Effector memory CD4-positive, alpha-beta T cell (primary cell): ENCODE measurements at places on chromosomes 3 and 15.

DNA sequence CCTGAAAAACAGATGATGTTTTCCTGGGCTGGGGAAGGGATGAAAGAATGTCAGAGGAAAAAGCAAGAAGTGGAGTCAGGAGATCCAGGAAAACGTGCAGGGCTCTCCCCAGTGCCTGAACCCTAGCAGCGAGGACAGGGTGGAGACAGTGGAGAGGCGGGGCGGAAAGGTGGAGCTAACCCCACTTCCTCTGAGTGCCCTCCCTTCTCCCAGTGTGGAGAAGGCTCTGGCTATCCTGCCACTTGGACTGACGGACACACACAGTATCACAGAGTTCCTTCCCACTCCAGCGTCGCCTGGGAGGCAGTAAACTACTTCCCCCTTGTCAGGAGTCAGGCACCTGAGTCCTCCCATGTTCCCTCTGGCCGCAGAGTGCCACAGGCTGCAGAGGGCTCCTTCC lies 125.3 kb upstream of the CHRNA7 start:
- no peak for DNase-seq

GRCh38 chr15:74368121-74368520 lies 675 bp upstream of the CYP11A1 start:
- no peak for DNase-seq

DNA sequence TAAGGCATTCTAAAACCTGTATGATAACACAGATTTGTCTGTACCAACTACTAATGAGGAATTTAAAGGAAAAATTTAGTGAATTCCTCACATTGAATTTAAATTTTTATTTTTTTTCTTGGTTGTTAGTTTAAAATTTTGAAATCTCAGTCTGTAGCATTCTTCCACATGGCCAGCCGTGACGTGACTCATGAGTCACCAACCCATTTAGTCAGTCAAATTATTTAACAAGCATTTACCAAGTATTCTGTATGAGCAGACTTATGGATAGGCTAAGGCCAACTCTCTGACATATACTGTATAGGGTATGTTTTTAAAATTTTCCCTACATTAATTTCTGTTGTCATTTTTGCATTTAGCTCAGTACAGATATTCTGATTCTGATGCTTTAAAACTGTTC lies 112.9 kb downstream of the CNTN4 start:
- no peak for DNase-seq

DNA sequence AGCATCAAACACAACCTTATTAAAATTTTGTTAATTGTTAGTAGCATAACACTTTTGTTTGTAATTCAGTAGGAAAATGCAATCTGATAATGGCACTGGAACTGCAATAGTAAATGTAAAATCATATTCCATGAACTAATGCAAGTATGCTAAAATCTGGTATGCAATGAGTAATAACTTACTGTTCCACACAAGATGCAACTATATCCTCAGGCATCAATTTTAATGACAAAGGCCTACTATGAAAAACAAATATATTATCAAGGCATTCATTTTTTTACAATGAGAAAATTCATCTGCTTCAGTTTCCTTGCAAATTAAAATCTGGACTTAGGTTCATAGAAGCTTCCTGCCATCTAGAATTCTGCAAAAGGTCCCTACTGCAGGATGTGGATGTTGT lies 1.4 kb upstream of the NSMCE3 start:
- no peak for DNase-seq

- no peak for DNase-seq
These were observed 660 bp downstream of the ZNF106 start for GRCh38 chr15:42490291-42490670.

- no peak for DNase-seq
These were observed 133.0 kb upstream of the UMPS start for GRCh38 chr3:124597273-124597672.

- no peak for DNase-seq
These were observed 5.5 kb upstream of the NTRK3 start for GRCh38 chr15:88262064-88262463.

DNA sequence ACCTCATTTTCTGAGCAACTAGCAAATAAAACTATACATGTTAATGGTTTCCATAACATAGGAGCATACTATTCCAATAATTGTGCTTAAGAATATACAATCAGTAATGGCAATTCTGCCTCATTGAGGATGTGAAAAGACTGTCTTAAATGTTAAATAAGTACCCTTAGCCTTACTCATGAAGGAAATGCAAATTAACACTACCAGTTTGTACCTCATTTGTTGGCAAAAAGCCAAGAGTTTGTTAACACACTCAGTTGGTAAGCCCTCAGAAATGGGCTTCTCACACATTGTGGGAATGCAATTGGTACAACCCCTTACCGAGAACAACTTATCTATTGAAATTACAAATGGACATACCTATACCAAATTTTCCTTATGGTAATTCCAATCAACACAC lies 9.2 kb upstream of the STT3B start:
- DNase-seq: no peak

DNA sequence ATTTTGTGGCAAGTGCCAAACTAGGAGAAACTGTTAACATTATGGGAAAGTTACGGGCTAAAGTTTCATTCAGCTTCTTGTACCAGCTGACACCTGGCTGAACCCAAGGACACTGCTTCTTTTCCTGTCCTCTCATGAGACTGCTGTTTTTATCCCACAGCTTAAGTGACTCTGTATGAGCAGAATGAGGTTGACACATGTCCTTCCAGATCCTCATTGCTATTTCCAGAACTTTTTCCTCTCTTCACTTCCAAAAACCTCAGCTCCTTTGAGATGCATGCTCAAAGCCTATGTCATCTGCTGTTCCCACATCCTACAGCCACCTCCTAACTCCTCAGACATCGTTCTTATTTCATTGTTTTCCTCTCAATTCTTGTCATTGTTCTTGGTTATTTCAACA lies 183.6 kb downstream of the DCLK3 start:
- no peak for DNase-seq

DNA sequence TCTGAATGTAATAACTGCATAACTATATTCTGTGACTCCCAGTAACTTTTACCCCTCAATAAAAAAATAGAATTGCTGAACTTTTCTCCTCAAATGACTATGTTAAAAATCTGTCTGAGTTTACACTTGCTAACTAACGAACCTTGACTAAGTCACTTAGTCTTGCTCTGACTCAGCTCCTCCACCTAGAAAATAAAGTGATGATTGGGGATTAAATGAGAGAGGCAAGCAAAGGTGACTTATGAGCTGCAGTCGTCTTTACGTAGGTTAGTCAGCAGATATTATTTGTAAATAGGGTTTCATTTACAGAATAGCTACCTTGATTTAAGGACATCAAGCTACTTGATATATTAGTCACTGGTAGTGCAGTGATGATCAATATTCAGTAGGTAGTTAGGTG lies 476.9 kb downstream of the MECOM start:
- DNase-seq: no peak

DNA sequence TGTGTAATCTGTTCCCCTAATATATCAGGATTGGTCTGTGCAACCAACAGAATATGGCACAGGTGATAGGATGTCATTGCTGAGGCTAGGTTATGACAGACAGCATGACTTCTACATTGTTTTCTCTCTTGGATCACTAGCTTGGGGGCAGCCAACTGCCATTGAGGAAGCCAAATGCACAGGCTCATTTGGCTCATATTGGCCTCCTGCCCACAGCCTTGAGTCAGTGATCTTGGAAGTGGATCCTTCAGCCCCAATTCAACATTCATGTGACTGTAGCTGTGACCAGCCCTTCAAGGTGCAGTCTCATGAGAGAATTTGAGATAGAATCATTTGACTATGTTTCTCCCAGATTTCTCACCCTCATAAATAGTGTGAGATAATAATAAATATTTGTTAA lies 675.6 kb downstream of the GRM7 start:
- DNase-seq: no peak

- DNase-seq: no peak
These were observed 96.2 kb upstream of the NR2F2 start for GRCh38 chr15:96234109-96234892.

GRCh38 chr3:169695031-169695430 lies 31.5 kb upstream of the MECOM start:
- DNase-seq: no peak

GRCh38 chr3:163622384-163622783 lies 1455.9 kb downstream of the SI start:
- DNase-seq: no peak

DNA sequence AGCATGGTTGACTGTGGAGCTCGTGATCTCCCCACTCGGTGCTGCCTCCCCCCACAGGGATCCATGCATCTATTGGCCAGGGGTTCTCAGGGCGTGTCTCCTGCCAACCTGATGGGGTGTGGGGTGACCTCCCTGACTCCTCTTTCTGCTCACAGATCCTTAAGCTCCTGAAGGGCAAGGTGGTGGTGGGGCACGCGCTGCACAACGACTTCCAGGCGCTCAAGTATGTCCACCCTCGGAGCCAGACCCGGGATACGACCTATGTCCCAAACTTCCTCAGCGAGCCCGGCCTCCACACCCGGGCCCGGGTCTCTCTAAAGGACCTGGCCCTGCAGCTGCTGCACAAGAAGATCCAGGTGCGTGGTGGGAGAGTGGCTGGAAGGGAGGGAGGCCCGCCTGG lies 7.9 kb downstream of the AEN start:
- no peak for DNase-seq

GRCh38 chr3:156642750-156643728 lies 31.4 kb upstream of the TIPARP start:
- DNase-seq: no peak

DNA sequence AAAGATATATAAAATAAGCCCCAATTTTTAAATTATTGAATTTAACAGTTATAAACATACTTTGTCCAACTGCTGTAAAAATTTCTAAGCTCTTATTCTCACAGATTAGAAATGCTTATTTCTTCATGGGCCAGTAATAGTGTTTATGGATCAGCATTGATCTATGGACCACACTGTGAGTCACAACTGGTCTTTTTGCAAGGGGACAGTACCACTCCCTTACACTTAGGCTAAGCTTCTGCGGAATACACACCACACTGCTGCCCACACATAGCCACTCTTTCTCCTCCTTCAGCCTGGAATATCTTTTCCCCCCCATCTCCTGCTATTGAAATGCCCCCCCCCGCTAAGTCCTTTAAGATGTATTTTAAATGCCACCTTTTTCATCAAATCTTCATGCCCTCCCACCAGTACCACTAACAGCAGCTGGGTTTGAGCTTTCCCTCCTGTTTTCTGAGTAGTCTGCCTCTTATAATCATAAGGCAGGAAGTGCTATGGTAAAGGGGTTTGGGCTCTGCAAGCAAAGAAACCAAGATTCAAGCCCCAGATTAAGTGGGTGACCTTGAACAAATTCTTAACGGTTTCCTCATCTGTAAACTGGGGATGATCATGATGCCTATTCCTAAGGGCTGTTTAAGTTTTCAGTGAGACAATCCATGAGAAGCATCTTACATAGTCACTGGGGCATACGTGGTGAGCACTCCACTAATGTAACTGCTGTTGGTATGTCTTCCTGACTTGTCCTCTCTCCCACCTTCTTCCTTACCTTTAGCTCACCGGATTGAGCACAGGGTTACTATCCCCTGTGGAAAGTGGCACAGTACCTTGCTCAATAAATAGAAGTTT lies 69.2 kb downstream of the DCUN1D1 start:
- DNase-seq: no peak

DNA sequence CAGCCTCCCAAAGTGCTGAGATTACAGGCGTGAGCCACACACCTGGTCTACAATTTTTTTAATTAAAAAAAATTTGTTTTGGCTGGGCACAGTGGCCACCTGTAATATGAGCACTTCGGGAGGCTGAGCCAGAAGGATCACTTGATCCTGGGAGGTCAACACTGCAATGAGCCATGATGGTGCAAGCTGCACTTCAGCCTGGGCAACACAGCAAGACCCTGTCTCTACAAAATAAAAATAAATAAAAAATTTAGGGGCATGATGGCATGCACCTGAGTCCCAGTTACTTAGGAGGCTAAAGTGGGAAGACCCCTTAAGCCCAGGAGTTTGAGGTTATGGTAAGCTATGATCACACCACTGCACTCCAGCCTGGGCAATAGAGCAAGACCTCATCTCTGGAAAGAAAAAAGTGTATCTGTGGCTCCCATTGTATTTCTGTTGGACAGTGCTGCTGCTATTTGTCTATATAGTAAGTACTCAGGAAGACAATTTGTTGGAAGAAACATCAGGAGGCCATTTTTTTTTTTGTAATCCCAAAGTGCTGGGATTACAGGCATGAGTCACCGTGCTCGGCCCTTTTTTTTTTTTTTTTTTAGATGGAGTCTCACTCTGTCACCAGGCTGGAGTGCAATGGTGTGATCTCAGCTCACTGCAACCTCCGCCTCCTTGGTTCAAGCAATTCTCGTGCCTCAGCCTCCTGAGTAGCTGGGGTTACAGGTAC lies 27.5 kb upstream of the SH3BP5 start:
- no peak for DNase-seq

- no peak for DNase-seq
These were observed 32.6 kb downstream of the ADAMTS9 start for GRCh38 chr3:64655160-64655559.

- no peak for DNase-seq
These were observed 16.0 kb upstream of the KLF15 start for GRCh38 chr3:126373146-126373613.

- no peak for DNase-seq
These were observed 39.6 kb downstream of the SEMA6D start for GRCh38 chr15:47756872-47757271.

GRCh38 chr3:49329186-49329585 lies 10.7 kb downstream of the USP4 start:
- DNase-seq: no peak

GRCh38 chr3:172201136-172201869 lies 161.9 kb downstream of the FNDC3B start:
- no peak for DNase-seq

DNA sequence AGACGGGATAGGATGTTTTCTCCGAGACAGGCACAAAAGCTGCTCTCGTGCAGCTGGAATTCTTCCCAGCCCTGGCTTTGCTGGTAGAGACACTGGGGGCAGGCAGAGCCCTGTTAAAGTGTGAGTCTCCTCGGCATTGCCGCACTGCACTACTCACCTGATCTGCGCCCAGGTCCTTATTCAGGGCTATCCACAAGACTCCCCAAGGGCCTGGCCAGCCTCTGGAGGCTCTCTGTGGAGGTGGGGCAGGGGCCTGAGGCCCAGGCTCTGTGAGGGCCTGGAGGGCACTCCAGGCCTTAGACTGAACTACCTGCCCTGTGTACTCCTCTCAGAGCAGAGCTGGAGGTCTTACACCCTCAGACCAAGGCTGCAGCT lies 48.4 kb downstream of the KY start:
- no peak for DNase-seq

GRCh38 chr3:37819591-37819990 lies 42.1 kb upstream of the CTDSPL start:
- no peak for DNase-seq

DNA sequence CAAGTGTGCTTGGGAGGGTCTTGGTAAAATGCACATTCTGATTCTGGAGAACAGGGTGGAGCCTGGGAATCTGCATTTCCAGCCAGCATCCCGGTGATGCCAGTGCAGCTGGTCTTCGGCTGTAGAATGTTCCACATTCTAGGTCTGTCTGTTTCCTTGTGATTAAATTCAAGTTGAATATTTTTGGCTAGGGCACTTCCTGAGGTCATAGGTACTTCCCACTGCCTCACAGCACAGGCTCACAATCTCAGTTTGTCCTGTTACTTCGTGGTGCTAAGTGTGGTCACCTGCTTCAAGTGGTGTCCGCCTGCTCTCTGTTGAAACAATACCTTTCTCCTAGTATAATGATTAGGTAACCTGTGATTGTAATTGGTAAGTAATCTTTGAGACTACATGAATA lies 40.1 kb downstream of the FLNB start:
- no peak for DNase-seq

- DNase-seq: no peak
These were observed 10.1 kb downstream of the ETV5 start for GRCh38 chr3:186098740-186099139.

GRCh38 chr3:45946875-45947274 lies 3.6 kb downstream of the CXCR6 start:
- no peak for DNase-seq

- DNase-seq: no peak
These were observed 59.4 kb upstream of the XRN1 start for GRCh38 chr3:142507241-142507640.
